ENCODE measurements at places on chromosomes 6 and 20.

DNA sequence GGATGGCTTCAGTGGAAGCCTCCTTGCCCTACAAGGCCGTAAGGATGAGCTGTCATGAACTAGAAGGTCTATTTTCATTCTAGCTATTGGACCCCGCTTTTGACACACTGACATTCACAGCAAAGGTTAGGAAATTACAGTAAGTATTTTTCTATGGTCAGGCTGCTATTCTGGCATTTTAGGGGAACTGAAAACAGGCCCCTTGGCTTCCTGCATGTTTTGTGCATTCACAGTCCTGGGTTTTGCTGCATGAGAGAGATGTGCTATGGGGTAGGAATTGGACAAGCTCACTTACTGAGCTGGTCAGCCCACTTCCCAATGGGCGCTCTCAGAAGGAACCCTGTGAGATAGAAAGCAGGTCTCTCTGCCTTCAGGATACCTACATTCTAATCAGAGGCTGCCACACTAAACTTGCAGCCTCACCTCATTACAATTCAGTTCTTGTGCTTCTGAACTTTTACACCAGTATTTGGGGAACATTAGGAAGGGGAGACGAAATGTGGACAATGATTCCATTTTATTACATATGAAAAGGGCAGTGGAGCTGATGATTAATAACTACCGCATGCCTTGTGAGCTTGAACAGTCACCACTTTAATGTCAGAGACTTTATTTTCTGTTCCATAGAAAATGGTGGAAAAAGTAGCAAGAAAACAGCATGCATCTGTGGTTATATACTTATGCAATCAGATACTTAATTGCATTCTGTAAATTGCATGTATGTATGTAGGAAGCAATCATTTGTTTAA is 86.6 kb upstream of the TAB2 start:
- DNase-seq: no peak

DNA sequence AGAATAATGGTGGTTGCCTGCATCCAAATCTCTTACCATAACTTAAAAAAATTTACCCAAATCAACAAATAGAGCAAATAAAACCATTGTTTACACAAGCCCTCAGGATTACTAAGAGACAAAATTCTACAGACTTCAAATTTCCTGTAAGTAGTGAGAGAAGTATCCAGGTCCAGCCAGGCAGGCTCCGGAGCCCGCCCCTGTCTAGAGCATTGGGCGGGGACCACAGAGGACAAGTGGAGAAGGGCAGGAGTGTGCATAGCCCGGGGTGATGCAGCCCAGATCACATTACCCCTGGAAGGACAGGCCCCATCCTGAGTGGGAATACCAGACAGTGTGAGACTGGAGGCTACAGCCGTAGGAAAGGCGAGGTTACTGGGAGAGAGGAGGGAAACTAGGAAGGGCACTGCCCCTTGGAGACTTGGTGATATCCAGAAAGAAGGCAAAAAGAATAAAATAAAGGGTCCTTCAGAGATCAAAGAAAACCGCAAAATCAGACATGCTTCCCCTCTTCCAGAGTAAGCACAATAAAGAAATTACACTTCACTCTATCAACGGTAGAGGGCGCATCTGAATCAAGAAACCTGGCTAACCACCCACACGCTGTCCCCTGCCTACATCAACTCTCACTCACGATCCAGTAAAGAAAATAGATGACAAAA is 26.6 kb downstream of the RIN2 start:
- DNase-seq: no peak

GRCh38 chr20:6704132-6704861 is 63.2 kb upstream of the BMP2 start:
- DNase-seq: no peak

DNA sequence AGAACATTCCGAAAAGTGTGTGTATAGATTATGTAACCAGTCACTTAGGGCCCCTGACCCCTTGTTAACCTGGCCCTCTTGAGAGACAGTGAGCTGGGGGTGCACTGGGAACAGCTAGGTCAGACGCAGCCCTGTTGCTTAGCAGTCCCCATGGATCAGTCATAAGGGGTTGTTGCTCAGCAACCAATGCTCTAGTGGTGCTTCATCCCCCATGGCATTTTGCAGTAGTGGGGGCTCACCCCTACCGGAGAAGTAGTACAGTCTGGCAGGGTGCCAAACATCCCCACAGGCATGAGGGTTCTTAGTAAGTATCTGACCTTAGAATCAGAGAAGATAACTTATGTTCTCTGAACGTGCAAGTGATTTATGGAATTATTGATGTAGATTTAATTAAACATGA is 12.3 kb downstream of the PKIB start:
- no peak for DNase-seq

DNA sequence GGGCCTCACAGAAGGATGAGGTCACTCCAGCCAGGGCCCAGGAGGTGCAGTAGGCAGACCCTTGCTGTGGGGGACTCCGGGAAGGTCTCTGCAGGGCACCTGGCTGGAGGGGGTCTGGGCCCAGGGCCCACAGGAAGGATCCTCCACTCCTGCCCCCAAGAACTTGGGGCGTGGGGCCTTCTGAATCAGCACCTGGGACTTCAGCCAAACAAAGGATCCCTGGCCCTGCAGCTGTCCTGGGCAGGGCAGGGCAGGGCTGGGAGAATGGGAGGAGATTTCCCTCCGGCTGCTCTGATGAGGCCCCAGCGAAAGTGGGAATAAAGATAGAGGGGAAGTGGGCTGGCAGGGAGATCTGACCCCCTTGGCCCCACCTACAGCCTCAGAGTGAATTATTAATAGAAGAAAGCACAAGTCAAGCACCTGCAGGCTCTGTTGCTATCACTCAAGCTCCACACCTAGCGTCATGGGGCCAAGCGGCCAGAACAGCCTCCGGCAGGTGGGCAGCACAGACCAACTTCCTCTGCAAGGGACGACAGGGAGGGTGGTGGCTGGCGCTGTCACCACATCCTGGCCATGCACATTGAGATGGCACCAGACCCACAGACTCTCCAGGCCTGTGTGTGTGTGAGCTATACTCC is 61.6 kb upstream of the MRPS10 start:
- no peak for DNase-seq

DNA sequence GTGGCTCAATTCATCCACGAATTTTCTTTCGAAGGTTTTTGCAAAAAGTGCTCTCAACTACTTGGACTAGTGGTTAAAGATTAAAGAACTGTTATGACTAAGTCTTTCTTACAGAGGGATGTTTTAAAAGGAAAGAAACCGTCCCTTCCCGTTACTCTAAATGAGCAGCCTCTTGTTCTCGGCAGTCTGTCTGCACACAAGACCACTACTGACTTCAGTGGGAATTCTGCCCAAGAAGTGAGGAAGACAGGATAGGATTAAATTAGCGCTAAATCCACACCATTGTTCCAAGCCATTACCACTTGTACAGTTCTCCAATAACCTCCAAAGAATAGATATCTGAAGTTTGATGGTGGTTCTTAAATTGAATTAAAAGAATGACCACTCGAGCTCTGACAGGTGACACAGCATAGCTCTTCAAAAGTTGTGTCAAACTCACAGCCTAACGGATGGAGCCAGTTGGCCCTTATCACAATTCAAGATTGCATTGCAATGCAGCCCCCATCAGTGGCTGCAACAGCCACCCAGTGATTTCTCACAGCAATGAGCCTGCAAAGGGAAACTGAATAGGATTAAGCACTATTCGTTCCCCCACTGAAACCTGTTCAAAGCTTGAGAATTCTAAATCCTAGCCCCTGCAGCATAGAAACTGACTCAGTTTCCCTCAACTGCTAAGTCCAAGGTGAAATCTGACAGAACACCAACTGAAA is 1.8 kb downstream of the EPB41L2 start:
- no peak for DNase-seq

- no peak for DNase-seq
Measured at GRCh38 chr20:58033026-58033536, 195.4 kb downstream of the ANKRD60 start.

GRCh38 chr6:146286961-146287360 is 256.7 kb upstream of the RAB32 start:
- no peak for DNase-seq

DNA sequence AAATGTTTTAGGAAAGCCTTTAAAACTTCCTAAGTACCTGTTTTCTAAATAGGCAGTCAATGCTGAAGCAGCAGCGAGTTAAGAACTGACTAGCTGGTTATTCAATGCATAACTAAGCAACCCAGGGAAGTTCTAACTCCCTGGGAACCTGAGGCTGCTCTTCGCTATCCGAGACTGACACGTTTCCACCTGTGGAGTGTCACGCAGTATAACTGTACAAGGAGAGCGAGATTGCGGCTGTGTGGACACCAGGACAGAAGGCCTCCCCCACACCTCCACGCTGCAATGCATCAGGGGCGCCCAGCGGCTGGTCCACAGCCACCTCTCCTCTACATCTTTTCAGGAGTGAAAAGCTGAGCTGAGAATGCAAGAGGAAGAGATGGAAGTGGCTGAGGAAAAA is 8.0 kb downstream of the PXDC1 start:
- DNase-seq: no peak

DNA sequence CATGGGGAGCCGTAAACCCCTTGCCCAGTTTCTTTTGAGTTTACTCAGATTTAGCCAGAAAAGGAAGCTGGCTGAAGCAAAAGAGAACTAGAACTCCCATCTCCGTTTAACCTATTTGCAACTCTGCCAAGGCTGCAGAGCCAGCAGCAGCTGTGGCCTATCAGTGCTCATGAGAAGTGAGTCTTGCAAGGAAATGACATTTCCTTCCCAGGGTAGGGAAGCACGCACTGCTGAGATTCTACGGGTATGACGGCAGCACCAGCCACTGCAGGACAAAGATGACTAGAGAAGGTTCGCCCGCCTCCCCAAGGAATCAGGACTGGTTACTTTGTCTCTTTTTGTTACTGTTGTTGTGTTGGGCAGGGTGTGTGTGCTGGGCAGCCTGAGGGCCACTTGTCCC is 47.6 kb downstream of the PPP1R3G start:
- DNase-seq: no peak

DNA sequence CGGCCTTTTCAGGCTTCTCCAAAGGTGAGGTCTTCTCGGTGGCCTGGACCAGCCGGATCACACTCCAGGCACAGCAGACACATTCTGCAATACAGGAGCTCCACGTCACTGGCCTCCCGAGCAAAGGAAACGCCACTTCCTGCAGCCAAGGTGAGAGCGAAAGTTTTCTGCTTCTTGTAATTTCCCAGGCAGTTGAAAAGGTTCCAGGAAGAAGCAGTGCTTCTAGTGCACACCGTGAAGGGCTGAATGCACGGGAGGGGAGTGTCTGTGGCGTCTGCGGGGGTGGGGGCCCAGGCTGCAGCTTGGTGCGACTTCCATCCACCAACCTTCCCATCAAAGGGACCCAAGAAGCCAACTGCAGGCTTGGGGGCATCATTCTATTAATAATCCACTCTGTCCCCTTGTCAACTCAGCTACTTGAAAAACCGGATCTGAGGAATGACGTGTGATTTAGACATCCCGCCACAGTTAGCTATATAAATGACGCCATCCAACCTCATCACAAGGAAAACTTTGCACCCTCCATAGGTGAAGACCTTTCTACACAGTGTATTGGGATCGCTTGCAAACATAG is 61.1 kb downstream of the NFATC2 start:
- peak; percentile 59 for DNase-seq

DNA sequence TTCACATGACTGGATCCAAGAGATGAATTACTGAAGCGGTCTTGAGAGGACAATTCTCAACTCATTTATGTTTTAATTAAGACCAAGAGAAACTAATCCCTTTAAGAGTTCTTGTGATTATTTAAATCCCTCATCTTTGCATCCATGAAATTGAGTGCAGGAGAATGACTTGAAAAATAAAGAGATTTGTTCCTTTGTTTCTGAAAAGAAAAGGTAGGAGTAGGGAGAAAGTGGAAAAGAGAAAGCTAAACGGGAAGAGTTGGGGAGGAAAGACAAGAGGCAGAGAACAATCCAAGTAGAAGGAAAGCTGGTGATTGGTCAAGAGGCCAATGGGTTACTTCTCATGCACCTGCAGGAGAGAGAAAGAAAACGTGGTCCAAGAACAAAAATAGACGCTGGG is 75.2 kb upstream of the SOX4 start:
- DNase-seq: no peak

- no peak for DNase-seq
Measured at GRCh38 chr6:165562421-165563090, 100.5 kb downstream of the PDE10A start.

- no peak for DNase-seq
Measured at GRCh38 chr20:33273117-33273851, 9.7 kb upstream of the BPIFB1 start.

- DNase-seq: no peak
Measured at GRCh38 chr6:160461641-160462040, 113.5 kb downstream of the SLC22A3 start.

DNA sequence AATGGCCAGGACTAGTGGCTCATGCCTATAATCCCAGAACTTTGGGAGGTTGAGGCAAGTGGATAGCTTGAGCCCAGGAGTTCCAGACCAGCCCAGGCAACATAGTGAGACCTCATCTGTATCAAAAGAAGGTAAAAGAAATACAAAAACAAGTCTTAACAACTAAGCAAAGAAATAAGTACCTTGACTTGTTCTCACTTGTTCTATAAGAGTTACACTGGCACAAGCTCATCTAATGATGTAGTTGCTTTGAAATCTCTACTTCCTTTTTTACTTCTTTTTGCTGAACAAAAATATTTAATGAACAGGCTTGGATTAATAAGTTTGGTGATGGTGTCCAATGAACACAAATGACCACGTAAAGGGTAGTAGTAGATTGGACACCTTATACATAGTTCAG is 72.2 kb downstream of the SGK1 start:
- DNase-seq: no peak

DNA sequence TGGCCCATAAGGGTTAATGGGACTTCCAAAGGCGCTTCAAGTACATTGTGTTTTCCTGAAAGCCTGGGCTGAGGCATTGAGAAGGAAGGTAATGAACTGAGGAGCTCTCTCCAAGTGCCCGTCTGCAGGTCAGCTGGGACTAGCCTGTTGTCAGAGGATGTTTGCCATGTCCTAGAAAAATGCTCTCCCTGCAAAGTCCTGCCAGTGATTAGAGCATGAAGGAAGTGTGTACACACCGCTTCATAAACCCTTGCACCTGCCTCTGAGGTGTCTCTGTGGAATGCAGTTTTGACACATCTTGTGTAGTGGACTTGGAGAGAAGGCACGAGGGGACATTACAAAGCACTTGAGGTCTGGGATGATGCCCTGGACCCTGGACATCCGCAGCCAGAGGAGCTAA is 506.7 kb downstream of the KIF16B start:
- no peak for DNase-seq

GRCh38 chr20:41133709-41134361 is 3.5 kb upstream of the PLCG1 start:
- DNase-seq: peak; percentile 50

DNA sequence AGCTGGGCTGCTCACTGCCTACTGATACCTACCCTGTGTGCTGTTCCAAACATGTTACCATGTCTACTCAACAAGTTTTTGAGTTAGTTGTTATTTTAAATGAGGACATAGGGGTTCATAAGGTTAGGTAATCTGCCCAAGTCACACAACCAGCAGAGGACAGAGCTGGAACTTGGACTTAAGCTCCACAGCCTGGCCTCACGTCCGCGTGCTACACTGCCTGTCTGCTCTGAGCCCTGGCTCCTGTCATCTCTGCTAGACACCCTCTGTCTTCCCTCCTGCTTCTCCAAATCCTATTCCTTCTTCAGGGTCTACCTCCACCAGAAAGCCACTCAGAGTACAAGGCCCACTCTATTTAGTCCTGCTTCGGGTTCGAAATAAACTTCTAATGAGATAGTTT is 18.2 kb downstream of the ANKRD66 start:
- DNase-seq: no peak

GRCh38 chr6:159970659-159971063 is 1.8 kb downstream of the IGF2R start:
- no peak for DNase-seq
